Stimulated activated CD8-positive, alpha-beta memory T cell treated with anti-CD3 and anti-CD28 coated beads, Interleukin-2, amount 100 ng/mL, for 48 hours (primary cell): ENCODE measurements at places on chromosomes 3 and 15.
A peak's percentile ranks its signal among the peaks of the same experiment; 100 is the strongest.

GRCh38 chr3:32428092-32429068 is 36.7 kb downstream of the CMTM7 start:
- DNase-seq: no peak

GRCh38 chr3:60980342-60980692 is 270.9 kb downstream of the FHIT start:
- no peak for DNase-seq

DNA sequence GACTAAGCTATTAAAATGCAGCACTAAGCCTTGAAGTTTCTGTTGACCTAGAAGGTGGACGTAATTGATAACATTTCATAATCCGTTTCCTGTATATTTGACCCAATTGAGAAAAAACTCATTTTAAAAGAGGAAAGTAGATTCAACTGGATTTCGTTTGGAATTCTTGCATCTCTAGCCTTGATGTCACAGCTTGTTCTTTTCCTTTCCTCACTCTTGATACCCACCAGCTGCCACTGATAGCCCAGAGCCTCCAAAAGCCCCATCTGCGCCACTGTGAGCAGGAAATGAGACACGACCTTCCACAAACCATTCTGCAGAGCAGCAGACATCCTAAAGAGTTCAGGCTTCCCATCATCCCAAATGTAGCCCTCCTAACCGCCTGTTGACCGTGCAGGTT is 61.8 kb downstream of the FOXB1 start:
- no peak for DNase-seq

- no peak for DNase-seq
Observed at GRCh38 chr3:188772886-188773285, 398.9 kb upstream of the TPRG1 start.

GRCh38 chr3:190528706-190529105 is 14.8 kb downstream of the IL1RAP start:
- no peak for DNase-seq

- DNase-seq: no peak
Observed at GRCh38 chr15:73821181-73821580, 52.2 kb upstream of the TBC1D21 start.

DNA sequence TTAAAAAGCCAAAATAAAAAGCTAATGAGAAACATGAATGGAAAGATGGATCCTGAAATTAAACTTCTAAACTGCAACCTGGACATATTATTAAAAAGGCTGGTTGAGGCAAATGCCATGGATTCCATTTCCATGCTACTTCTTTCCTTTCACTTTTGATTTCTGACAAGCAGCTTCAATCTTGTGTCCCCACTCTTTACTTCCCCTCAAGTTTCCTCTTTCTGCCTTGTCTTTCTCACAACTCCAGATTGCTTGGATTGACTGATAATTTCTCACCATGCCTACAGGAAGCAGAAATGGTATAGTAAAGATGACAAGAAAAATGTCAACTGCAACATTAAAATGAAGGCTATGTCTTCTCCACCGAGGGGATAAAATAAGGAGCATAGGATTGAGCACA is 1136.7 kb downstream of the TUSC7 start:
- DNase-seq: no peak

DNA sequence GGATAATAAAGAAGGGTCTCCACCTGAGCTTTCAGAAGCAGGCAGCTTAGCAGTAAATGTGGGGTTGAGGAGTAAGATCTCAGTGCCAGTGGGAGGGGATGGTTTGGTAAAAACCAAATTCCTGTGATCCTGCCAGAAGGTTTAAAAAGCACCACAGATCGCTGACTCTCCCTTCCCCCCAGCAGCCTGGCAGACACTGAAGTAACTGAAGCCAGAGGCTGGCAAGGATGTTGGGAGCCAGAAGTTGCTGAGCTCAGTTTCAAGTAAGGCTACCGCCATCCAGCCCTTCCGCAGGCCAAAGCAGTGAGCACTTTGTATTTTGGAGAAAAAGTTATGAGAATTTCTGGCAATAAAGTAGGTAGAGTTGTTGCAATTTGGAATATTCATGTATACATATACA is 246.4 kb downstream of the ZNF621 start:
- no peak for DNase-seq

GRCh38 chr3:8110966-8111798 is 390.4 kb upstream of the LMCD1 start:
- peak; percentile 3 for DNase-seq

DNA sequence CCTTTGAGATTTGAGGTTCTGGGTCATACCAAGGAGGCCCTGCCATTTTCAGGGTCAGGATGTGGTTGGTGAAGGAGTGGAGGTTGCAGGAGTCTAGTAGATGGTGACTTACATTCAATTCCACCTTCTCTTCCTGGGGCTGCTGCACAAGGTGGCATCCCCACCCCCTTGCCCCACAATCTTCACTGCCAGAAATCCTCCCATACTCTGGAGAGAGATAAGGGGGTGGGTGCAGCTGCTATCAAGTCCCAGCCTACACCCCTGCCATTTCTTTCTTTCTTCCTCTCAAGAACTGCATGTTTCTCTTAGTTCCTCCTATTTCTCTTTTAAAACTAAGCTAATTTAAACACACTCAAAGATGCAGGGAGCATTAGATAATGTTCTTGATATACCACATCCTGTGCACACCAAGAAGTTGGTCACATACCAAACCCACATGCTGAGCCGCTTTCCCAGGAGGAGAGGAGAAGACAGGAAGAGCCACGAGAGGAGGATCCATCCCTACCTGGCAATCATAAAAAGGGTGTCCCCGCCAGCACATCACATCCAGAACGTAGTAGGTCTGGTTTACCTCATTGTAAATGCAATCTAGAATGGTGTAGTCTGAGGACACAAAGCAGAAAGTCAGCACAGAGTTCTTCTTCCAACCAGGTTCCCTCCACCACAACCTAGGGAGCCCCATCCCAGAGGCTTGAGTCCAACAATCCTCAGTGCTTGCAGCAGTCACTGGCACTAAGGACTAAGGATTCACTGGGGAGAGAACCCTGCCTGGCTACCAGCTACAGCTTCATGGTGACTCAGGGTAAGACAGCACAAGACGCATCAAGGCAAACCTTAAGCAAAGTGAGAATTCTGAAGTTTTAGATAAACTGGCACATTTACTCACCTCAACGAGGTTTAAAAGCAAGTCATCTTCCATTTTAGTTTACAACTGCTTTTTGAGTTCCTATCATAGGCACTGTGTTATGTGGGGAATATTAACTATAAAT is 18.5 kb downstream of the SNUPN start:
- no peak for DNase-seq

DNA sequence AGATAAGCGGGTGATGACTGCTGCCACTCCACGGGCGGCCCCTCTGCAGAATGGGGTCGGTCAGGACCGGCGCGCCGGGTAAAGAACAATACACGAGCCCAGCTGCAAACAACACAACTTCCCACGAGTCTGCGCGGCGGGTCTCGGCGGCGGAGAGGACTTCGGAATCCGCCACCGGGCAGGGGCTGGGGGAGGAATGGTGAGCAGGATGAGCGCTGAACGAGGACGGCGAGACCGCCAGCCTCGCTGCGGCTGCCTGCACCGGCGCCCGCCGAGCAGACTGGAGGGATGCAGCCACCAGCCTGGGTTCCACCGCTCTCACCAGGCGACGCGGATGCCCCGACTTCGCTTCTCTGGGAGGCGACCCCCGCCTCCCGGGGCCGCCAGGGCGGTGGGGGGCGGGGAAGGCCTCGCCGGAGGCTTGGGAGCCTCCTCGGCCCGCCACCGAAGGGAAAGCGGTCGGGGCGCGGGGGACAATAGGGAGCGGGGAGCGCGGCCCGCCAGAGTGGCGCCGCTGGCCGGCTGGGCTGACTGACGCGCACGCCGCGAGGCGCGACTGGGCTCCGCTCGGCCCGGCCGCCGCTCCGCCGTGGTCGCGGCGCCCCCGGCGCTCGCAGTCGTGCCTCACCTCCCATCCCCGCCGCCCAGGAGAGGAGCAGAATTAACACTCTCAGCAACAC is 515 bp downstream of the ADAM10 start:
- DNase-seq: no peak

DNA sequence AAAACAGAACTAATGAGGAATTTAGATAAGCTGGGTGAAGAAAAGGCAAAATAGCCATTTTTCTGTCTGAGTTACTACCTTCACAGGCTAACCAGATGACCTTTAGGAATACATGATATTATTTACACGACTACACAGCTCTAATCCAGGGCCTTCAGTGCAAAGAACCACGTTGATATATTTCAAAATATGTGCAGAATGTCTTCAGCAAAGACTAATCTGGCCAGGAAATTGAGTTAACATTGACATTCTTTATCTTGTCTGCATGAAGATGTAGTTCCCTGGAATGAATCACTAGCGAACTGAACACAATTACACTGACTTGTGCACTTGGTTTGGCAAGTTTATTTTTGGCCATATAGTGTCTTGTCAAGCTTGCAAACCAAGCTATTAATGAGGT is 41.5 kb downstream of the PDHB start:
- DNase-seq: no peak

- no peak for DNase-seq
Observed at GRCh38 chr15:62874959-62875625, 167.5 kb upstream of the TPM1 start.

DNA sequence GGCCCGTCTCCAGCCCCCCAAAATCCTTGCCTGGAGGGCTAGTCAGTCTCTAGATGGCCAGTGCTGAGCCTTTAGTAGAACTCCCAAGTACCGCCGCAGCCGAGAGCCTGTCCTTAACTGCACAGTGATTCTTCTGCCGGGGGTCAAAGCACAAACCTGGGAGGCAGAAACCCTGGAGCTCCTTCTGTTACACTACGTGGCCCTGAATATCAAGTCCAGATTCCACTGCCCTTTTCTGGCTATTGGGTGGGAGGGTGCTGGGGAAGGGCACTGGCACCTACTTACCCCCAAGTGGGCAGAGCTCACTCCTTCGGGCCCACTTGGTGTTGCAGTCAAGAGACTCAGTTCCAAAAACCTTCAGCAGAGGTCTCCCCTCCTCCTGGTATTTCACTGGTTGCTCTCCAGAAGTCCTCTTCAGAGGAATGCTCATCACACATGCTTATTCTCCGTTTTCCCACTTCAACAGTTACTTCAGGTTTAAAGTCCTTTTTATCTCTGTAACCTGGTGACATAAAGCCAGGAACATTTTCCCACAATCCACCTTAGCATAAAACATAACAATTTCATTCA is 10.8 kb downstream of the PDHB start:
- DNase-seq: no peak

- no peak for DNase-seq
Observed at GRCh38 chr3:2802429-2802828, 307.7 kb downstream of the IL5RA start.

GRCh38 chr3:148379763-148380382 is 317.8 kb upstream of the AGTR1 start:
- DNase-seq: no peak

DNA sequence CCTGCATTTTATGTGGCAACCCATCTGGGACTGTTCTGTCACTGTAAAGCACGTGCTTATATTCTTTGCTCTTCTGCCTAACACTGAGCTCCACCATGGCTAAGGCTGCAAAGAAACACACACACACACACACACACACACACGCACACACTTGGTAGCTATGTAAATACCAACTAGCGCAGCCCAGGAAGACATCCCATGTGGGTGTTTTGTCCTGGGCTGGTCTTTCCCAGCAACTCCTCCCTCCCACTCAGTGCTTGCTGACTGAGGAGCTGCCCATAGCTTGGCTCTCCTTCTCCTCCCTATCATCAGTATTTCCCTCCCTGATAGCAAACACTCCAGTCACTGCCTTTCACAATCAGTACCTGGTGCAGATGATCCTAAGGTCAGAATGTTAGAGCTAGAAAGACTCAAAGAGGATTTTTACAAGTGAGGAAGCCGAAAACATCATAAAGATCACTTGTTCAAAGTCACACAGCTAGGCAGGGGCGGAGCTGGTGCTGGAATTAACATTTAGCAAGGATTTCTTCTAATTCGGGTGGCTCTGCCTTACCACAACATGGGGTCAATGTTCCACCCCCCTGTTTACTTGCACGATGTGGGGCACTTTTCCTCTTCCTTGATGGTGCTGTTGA is 377.1 kb upstream of the TBL1XR1 start:
- DNase-seq: no peak

GRCh38 chr15:53625260-53625659 is 134.2 kb downstream of the WDR72 start:
- DNase-seq: no peak

- no peak for DNase-seq
Observed at GRCh38 chr15:101184830-101185229, 67.0 kb downstream of the CHSY1 start.

GRCh38 chr3:115470254-115470653 is 153.1 kb upstream of the GAP43 start:
- DNase-seq: no peak

DNA sequence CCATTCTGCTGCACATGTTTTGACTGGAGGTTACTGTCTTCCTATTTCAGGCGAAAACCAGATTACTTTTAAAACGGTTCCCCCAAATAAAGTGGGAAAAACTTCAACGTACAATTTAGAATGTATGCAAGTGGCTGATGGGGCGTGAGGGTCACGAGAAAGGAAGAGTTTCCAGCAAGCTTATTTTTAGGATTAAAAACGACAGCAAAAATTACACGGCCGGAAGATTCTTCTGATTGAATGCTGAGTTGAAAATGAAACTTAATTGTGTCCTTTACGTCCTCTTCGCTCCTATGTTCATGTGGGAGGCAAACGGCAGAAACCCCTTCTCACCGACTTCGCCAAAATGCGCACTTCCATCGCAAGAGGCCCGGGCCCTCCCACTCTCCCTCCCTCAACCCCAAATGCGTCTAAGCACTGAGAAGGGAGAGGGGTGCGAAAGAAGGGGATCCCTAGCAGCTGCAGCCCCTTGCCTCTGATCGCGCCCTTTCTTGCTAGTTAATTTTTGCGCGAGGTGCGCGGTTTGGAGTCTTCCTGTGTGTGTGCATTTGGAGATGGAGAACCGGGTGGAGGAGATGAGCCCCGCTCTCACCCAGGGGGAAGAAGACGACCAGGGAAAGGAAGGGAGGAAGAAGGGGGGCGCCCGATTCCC is 656 bp downstream of the CD47 start:
- DNase-seq: peak; percentile 29

- DNase-seq: no peak
Observed at GRCh38 chr3:52086461-52086860, 30.1 kb upstream of the DUSP7 start.

GRCh38 chr3:140219291-140219690 is 284.3 kb downstream of the CLSTN2 start:
- no peak for DNase-seq

DNA sequence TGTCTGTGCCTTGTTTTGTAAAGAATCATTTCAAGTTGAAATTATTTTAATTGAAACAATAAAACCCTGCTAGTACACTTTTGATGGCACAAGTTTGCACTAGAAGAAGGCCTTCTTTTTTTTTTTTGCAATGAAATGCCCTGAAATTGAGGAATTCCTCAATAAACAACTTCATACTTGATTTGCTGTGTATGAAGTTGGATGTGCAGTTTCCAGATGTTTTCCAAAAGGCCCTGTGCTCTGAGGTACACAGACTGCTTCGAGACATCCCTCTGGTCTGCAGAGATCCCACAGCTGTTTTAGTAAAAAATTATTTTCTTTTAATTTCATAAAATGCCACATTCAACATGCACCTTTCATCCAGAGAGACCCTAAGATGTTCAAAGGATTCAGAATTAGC is 48.9 kb downstream of the HES1 start:
- no peak for DNase-seq

DNA sequence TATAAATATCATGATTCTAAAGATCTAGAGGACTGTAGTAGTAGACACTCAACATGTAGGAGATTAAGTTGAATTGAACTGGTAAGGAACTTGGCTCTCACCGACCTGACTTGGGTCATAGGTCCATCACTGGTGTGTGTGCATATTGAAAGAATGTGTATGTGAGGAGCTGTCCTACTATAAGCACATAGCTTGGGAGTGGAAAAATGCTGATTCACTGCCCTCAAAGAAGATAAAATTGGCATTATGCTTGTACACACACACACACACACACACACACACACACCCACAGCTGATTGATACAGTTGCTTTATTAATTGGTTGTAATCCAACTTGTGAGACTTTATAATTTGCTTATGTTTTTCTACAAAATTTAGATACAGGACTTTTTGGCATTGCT is 411.0 kb upstream of the NR2F2 start:
- no peak for DNase-seq
